CD4-positive, CD25-positive, alpha-beta regulatory T cell (primary cell): ENCODE measurements at places on chromosomes 5 and 9.

GRCh38 chr5:27241564-27242257 lies 203.3 kb upstream of the CDH9 start:
- no peak for DNase-seq

GRCh38 chr9:81513059-81513458 lies 176.3 kb downstream of the TLE1 start:
- no peak for DNase-seq

DNA sequence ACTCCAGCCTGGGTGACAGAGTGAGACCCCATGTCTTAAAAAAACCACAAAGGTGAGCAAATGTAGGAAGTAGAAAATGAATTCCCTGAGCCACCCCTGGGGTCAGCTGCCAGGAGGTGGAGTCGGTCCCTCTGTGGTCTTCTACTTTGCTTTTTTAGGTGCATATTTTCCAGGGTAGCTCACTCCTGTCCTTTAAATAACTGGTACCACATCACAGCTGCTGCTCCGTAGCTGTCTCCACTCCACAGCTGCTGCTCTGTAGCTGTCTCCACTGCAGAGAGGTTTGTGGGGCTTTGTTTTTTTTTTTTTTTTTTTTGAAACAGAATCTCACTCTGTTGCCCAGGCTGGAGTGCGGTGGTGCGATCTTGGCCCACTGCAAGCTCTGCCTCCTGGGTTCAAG lies 8.9 kb downstream of the WDR5 start:
- DNase-seq, result no peak

GRCh38 chr5:95919658-95920057 lies 42.0 kb downstream of the ELL2 start:
- DNase-seq, result no peak

DNA sequence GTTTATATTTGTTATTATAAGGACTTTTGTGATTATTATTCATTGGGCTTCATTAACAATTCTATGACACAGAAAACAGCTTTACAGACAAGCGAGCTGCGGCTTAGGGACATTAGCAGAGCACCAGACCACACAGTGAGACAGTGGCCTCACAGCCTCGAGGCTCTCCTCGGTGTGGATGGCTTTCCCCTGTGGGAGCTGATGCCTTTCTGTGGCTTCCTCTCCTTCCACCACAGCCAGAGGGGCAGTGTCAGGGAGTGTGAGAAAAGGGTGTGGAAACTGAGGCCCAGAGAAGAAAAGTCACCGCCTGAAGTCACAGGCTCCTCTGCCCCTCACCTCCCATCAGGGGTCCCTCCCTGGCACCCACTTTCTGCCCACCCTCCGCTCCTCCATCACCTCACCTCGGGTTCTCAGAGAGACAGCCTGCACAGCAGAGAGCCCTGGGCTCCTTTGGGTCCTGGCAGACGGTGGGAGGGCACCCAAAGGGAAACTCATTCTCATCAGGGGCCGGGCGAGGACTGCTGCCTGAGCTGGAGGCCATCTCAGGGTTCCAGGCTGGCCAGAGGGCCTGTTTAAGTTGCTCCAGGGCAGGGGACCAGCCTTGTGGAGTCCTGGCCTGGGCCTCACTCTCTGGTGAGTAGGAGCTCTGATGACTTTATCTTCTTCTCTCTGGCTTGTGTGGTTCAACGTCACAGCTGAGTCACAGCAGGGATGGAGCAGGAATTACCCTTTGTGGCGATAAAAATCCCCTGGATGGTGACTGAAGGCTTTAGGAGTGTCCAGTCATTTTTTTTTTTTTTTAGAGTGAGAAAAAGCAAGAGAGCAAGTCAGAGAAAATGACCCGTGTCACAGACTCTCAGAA lies 830 bp downstream of the TRAF1 start:
- DNase-seq, result peak; percentile 63

GRCh38 chr9:93083592-93084470 lies 12.2 kb upstream of the CARD19 start:
- DNase-seq, result no peak

DNA sequence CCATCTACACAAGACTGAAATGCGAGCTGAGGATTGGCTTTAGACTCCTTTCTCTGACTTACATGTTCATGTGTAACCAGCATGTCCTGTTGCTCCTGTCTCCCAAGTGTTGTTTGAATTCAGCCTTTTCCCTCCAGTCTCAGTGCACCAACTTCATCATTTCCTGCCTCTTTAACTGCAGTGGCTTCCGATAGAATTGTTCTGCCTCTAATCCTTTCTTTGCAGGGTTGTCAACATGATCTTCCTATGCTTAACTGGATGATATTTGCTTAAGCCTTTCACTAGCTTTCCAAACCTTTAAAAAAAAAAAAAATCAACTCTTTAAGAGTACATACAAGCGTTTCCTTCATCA lies 6.7 kb upstream of the FYB1 start:
- DNase-seq, result no peak

- peak; percentile 34 for DNase-seq
Observed at GRCh38 chr5:139763930-139764791, 31.4 kb upstream of the PSD2 start.

DNA sequence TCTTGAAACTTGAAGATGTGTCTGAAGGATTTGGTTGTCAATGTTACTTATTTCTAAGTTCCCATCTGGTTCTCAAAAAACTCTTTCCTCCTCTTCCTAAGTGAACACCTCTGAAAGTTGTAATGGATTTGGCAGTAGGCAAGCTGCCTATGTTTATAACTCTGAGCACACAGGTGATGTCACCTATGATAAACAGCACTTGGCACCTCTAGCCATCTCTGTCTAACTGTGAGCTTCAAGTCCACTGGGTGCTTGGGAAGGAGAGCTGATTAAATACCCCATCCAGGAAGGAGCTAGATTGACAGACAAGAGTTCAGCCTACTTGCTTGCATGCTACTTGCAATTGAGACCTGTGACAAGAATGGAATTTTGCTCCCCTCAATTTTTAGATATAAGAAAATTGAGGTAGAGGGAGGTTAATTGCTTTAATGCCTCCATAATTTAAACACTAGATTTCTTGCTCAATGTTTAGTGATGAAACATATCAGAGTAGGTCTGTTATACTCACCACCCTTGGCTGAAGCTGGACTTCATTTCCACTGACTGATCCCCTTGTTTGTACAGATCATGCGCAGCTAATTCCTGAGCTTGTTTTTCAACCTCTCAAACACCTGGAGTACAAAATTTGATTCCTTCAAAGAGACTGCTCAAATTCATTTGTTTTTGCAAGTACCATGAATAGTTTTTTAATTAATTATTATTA lies 49.9 kb downstream of the PDE4D start:
- DNase-seq, result no peak

DNA sequence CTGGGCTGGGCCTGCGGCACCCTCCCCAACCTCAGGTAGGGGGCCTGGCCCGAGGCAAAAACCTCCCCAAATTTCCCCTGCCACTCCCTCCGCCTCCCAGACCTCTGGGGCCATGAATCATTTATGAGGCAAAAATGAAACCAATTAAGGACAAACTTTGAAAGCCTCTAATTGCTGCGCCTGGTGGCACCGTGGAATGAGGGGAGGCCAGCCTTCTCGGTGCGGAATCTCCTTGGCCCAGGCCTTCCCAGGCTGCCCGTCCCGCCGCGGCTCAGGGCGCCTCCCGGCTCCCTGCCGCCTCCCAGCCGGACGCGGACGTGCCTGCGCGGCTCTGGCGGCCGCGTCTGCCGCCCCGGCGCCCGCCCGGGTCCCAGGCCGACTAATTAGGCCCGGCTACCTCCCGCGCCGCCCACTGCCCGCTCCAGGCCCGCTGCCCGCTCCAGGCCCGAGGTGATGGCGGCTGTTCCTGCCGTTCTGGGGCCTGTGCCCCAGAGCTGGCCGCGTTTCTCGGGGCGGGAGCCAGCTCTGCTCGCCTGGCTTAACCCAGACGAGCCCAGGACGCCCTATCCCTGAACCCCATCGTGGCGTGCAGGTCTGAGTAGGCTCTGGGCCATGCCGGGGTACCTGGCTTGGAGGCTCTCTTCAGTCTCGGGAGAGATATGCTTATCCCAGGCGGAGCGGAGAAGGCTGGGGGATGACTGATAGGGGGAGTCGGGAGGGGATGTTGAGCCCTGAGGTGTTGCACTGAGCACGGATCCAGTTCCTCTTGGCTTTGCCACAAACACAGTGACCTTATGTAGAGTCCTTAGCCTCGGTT lies 20.1 kb downstream of the CXXC5 start:
- DNase-seq, result peak; percentile 27
